ENCODE measurements at places on chromosomes 12 and 14. TPM values are rescaled to one million over a fixed set of nuclear protein-coding genes. Genes with fewer than 3 reads are reported as not detected.

DNA sequence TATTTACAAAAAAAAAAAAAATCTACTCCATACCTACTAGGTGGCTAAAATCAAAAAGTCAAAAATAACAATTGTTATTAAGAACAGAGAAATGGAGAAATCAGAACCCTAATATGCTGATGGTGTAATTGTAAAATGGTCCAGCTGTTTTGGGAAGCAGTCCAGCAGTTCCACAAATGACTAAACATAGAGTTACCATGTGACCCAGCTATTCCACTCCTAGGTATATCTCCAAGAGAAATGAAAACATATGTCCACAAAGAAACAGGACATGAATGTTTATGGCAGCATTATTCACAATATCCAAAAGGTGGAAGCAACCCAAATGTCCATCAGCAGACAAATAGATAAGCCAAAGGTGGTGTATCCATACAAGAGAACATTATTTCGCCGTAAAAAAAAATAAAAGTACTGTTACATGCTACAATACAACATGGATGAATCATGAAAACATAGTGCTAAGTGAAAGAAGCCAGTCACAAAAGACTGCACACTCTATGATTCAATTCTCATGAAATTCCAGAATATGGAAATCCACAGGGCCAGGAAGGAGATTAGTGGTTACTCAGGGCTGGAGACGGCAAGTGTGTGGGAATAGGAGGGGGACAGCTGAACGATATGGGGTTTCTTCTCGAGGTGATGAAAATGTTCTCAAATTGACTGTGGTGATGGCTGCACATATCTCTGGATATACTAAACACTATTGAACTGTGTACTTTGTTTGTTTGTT, 9.1 kb upstream of the DPF3 start:
- DNase-seq: no peak

DNA sequence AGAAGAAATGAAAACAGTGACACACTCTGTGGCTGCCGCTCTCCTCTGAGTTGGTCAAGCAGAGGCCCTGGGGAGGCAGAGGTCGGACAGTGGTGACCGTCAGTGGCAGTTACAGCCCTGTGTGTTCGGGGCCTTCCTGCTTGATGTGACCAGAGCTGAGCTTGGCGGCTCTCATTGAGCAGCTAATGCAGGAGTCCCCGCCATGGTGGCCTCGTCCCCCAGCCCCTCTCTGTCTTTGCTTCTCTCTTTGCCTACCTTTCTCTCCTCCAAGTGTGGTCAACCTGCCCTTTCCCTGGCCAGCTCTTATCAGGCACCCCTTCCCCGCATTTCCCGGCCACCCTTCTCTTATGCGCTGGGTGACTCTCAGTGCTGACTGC, 362.8 kb downstream of the CACNA1C start:
- DNase-seq: no peak

Gene RD3L
- polyA plus RNA-seq: not detected

- DNase-seq: peak; percentile 41
Observed at GRCh38 chr12:9673404-9674225, 4.1 kb downstream of the CLEC2D start.

- DNase-seq: no peak
Observed at GRCh38 chr12:40248034-40248433, 23.2 kb downstream of the LRRK2 start.

DNA sequence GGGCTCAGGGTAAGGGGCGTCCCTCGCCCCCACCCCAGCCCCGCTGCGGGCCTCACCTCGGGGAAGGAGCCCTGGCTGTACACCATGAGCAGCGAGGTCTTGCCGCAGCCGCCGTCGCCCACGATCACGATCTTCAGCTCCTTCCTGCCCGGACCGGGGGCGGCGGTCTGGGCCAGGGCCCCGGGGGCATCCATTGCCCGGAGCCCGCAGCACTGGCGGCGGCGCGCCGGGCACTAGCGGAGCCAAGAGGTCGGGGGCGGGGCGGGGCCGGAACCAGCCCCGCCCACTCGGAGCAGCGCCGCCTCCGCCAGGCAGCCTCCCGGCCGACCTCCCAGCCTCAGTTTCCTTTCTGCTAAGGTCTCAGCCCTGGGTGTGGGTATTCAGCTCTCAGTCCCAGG, at the start of gene RHOF:
RHOF (minus strand) TSS at position 249 of the 398 bp plus-strand sequence; CDS start at position 194, 55 bp downstream.
- no peak for DNase-seq

DNA sequence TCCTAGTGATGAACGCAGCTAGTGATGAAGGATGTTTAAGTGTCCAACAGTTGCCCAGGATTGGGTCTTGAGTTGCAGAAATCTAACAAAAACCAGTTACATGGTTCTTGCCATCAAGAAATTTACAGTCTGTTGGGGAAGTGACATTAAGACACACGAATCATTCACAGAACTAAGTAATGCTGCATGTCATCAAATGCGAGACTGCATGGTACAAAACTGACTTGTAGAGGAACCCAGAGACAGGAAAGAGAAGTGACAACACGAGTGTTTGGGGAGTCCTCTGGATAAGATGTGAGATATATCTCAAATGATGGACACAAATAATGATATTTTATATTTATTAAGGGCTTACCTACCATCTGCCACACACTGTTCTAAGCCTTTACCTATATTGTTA, 6.1 kb upstream of the SYNE3 start:
- DNase-seq: no peak

GRCh38 chr14:37116933-37117849, 55.2 kb downstream of the SLC25A21 start:
- no peak for DNase-seq

- DNase-seq: no peak
Observed at GRCh38 chr12:96107236-96107635, 71.8 kb upstream of the LTA4H start.

DNA sequence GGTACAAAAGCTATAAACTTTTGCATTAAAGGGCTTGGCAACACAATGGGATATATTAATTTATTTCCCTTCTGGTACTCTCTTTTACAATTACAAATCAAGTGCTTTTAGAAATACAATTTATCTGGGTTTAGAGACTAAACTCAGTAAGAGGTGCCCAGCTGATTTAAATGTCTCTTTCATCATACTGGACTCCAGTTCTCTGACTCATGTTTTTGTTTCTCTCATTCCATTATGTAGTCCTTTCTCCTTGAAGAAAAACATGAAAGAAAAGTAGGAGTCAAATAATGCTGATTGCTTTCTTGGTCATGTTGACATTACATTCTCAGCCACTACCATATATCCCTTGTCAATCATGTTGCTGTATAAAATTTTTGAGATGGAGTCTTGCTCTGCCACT, 36.3 kb upstream of the CFL2 start:
- DNase-seq: no peak

GRCh38 chr12:124663206-124663605, 95.8 kb upstream of the NCOR2 start:
- no peak for DNase-seq

Gene RESF1
- polyA plus RNA-seq: 161 TPM

- DNase-seq: no peak
Observed at GRCh38 chr14:55739967-55740648, 160.1 kb downstream of the KTN1 start.

GRCh38 chr12:102964872-102965271, 7.4 kb downstream of the ASCL1 start:
- no peak for DNase-seq

DNA sequence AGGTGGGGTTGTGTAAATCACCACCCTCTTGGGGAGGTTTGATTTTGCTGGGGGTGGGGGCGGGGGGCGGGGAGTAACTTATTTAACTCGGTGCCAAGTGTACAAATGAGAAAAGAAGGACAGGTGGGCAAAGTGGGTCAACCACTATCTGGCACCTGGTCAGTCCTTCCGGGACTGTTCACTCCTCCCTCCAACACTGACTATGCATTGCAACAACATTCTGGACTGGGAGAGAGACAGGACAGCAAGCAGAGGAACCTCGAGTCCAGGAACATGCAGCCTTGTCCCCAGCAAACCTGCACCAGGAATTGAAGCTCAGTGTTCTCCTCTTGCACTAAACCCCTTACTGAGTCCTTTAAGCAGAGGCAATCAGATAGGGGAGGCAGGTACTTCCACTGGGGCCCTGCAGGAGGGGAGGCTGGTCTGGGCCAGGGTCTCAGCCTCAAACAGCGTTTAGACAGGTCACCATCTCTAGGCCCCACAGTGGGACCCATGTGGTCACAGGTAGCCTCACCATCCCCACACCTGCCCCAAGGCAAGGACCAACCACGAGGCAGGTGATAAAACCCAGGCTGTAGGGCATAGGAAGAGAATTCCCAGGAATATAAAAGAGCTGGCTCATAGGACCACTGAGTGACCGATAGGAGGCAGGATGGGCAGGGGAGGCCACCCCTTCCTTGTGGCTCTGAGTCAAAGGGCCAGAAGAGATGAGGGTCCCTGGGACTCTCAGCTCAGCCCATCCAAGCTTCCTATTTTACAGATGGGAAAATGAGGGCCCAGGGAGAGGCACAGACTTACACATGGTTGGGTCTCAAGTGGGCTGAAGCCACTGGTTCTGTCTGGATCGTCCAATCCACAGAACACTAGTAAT, 9.8 kb downstream of the CCDC85C start:
- DNase-seq: no peak

DNA sequence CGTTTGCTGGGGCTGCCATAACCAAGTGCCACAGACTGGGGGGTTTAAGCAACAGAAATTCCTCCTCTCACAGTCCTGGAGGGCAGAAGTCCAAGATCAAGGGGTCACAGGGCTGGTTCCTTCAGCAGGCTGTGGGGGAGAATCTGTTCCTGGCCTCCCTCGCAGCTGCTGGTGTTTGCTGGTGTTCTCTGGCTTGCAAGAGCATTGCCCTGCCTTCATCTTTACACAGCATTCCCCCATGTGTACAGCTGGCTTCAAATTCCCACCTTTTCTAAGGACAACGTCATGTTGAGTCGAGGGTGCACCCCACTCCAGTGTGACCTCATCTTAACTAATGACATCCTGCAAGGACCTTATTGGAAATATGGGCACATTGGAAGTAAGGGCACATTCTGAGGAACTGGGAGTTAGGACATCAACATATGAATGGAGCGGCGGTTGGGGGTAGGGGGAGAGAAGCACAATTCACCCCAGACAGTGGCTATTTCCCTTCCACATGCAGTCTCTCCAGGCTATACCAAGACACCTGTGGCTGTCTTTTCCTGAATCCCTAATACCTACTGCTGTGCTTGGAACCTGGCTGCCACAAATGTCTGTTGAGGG, 123.6 kb downstream of the FOXN3 start:
- DNase-seq: no peak

Gene RNF34
- polyA plus RNA-seq: 84.9 TPM

- no peak for DNase-seq
Observed at GRCh38 chr12:41739066-41739465, 405.6 kb downstream of the GXYLT1 start.

DNA sequence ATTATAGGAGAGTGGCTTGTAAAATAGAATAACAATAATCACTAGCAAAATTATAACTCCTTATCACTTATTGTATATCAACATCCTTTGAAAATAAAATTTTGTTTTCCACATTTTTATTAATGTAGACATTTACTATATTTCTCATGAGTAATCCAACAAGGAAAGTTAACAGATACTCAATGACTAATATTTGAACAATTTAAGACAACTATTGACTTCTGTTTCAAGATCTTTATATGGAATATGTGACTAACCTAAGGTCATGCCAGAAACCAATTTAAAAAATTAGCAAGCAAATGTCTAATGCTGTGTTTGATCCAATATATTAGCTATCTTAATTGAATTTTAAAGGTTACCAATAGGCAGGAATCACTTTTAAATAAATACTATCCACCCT, 638.5 kb upstream of the FLRT2 start:
- no peak for DNase-seq

DNA sequence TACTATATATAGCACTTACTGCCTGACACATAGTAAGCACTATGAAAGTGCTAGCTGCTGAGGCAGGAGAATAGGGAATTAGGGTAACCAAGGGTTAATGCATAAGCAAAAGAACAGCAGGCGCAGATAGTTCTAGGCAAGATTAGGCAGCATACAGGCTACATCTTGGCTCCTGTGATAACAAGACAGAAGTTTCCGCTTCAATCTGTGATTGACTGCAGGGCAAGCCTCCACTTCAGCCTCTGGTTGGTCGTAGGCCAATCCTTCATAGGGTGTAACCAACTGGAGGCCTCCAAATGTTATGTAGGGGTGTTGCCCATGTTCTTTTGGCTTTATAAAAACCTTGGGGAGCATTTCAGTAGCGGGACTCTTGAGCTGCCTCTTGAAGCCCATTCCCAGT, 46.9 kb downstream of the KLHL28 start:
- DNase-seq: no peak

DNA sequence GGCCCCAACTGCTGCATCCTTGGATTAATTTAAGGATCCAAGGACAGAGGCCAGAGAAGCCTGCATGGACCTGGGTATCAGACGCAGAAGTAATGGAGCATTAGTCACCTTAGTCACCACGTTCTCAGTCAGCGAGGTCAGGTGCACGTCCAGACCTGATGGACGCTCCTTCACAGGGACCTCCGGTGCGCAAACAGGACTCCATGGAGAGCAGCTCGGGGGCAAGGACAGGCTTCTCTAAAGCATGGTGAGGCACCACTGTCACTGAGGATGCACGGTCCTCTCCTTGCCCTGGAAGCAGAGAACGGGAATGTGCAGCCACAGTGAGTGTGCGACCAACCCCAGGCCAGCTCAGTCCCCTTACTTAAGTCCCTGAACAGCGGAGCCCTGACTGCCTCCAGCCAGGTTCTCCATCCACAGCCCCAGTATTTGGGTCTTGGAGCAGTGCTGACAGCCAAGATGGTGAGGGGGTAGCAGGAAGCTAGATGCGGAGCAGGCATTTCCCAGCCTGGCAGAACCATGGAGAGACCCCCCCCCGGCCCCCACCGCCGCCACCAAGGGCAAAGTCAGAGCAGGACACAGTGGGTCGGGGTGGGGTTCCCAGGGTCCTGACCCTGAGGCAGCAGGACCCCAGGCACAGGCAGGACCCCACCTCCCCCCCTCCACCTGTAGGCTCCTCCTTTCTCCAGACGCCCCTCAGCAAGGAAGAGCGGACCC, 253.4 kb upstream of the SFSWAP start:
- no peak for DNase-seq

Gene SLC25A3
- polyA plus RNA-seq: 315 TPM

DNA sequence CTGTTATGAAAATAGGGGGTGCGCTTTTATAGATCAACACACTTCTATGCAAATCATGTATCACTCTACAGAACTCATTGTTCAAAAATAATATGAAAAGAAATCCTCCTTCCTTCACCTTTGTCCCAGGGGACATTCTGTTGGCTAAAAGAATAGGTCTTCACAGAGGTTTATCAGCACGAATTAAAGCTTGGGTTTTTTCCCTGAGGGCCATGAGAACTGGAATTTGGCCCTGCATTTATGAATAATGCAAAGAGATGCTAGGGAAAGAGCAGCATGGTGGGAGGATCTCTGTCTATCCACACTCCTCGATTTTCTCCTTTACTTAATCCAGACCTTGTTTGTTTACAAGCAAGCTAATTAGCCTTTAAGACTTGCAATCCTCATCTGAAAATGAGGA, 16.2 kb upstream of the CRADD start:
- no peak for DNase-seq

GRCh38 chr12:53067993-53068770, 11.0 kb downstream of the SPRYD3 start:
- DNase-seq: no peak

Measured in CD4-positive, CD25-positive, alpha-beta regulatory T cell (primary cell).